Activated CD8-positive, alpha-beta memory T cell treated with anti-CD3 and anti-CD28 coated beads for 1 hour (primary cell): ENCODE measurements at places on chromosomes 5 and 9.

DNA sequence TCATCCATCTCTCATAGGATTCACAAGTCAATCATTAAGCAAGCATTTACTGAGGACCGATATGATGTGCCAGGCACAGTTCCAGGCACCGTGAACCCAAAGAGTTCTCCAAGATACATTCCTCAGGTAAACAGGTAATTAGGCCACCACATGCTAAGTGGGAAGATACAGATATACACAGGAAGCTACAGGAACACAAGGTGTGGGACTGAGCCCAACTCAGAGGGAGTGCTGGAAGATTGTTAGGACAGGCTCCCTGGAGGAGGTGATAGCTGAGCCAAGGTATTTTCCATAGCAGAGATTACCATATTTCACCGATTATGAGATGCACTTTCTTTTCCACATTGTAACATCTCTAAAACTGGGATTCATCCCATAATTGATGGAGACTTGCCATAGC is 31.4 kb upstream of the RAI14 start:
- no peak for DNase-seq

DNA sequence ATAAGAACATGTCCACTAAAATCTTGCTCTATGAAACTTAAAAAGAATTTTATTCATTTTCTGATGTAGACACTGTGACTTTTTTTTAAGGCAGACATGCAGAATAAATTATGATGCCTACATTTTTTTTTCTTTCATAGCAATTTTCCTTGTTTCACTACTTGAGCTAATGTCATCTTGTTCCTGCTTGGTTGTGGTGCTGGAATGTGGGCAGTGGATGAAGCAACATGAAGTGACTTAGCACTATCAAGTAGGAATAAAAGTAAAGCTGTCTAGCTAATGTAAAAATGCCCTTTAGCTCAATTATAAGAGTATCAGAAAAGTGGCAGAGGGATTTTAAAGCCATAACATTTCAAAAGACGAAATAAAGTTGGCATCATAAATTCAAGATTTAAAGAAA is 191.0 kb downstream of the ADAMTS6 start:
- DNase-seq = no peak

DNA sequence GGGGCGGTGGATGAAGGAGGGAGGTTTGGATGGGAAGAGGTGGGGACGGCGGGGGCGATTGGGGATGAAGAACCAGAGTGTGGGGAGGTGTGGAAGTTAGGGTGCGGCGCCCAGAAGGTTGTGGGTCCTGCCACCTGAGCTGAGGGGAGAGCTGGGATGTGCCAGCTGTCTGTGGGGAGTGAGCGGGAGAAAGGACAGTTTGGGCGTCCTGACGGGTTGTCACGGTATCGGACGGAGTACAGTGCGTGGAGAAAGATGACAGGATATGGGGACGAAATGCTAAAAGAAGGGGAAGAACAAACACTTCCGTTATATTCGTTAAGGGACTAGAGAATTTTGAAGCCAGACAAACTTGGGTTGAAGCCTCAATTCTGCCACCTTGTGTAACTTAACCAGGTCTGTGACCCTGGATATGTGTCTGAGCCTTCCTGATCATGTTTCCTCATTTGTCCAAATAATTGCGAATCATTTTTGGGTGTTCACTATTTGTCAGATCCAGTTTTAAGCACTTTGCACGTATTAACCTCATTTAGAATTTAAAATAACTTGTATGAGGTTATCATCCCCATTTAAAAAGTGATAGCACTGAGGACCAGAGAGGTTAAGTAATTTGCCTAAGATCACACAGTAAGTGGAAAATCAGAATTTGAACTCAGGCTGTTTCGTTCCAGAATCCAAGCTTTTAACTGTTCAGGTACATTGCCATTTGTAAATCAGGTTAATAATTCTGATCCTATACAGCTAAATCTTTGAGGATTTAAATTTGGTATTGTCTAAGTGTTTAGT is 689 bp downstream of the CNTRL start:
- DNase-seq = no peak

GRCh38 chr5:31860726-31861433 is 221.9 kb downstream of the PDZD2 start:
- no peak for DNase-seq

- no peak for DNase-seq
Observed at GRCh38 chr9:132201780-132202703, 40.2 kb downstream of the NTNG2 start.

GRCh38 chr5:95718203-95718602 is 12.9 kb upstream of the RHOBTB3 start:
- no peak for DNase-seq

- no peak for DNase-seq
Observed at GRCh38 chr9:108786901-108787689, 68.7 kb downstream of the ACTL7B start.

DNA sequence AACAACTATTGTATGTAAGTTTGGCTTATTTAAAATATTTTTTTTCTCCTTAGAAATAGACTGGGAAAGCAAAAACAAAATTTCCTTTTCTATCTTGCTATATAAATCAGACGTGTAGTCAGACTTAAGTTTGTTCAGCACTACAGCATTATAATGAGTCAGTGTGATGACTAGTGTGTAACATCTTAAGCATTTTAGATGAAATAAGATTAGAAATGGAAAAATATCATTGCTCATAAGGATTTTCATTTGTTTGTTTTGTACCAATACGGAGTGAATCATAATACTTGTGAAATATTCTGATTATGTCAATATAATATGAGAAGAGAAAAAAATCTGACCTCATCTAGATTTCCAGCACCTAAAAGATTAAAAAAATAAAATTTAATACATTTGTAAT is 64.7 kb upstream of the RICTOR start:
- DNase-seq = no peak

GRCh38 chr9:137302118-137302448 is at the start of gene NRARP:
TSS of gene NRARP (minus strand) at chr9:137302271. CDS start at chr9:137301928, 343 bp downstream.
- peak; percentile 86 for DNase-seq

GRCh38 chr9:81468084-81468595 is 221.2 kb downstream of the TLE1 start:
- no peak for DNase-seq

- DNase-seq = no peak
Observed at GRCh38 chr9:130899051-130899748, 2.6 kb upstream of the QRFP start.

DNA sequence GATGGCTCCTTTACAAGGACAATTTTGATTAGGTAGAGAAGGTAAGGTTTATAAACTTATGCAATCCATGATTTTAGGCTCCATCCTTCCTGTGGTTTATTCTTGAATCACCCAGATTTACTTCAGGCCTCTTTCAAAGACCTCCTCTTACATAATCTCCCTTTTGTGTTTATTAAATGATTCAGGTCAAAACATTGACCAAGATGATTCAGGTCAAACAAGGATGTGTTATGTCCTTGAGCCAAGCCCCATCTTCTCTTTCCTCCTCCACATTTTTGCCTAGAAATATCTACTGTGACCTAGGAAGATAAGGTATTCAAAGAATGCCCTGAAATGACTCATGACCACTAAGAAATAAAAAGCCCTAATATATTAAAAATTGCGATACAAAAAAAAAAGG is 31.8 kb upstream of the TLR4 start:
- no peak for DNase-seq

GRCh38 chr5:142981886-142982820 is 212.0 kb downstream of the ARHGAP26 start:
- no peak for DNase-seq
